Fibroblast of lung (primary cell): ENCODE measurements at places on chromosomes 12 and 14. TPM values are rescaled to one million over a fixed set of nuclear protein-coding genes. Genes with fewer than 3 reads are reported as not detected.

- no peak for DNase-seq
Observed at GRCh38 chr12:106120519-106121105, 18.1 kb downstream of the NUAK1 start.

DNA sequence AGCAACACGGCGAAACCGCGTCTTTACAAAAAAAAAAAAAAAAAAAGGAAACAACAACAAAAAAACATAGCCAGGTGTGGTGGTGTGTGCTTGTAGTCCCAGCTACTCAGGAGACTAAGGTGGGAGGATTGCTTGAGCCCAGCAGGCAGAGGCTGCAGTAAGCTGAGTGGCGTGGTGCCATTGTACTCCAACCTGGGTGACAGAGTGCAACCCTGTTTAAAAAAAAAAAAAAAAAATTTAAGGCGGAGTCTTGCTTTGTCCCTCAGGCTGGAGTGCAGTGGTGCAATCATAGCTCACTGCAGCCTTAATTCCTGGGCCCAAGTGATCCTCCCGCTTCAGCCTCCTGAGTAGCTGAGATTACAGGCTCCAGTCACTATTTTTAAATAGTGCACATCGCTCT is 18.2 kb upstream of the FIGNL2 start:
- DNase-seq = no peak

The SMCO2 gene
- total RNA-seq = 0.26 TPM in 1 of 2 replicates, not detected in the other

GRCh38 chr12:63305901-63306875 is 155.2 kb upstream of the AVPR1A start:
- no peak for DNase-seq

- no peak for DNase-seq
Observed at GRCh38 chr14:102445641-102446040, 63.9 kb downstream of the ANKRD9 start.
